Activated T-helper 9 cell treated with anti-CD3 and anti-CD28 coated beads, Interleukin-2, amount 50 U/mL, for 16 hours (primary cell): ENCODE measurements at places on chromosomes 7 and 10.
A peak's percentile ranks its signal among the peaks of the same experiment; 100 is the strongest.

- DNase-seq = peak; percentile 4
Observed at GRCh38 chr7:17994079-17994850, 33.4 kb downstream of the PRPS1L1 start.

DNA sequence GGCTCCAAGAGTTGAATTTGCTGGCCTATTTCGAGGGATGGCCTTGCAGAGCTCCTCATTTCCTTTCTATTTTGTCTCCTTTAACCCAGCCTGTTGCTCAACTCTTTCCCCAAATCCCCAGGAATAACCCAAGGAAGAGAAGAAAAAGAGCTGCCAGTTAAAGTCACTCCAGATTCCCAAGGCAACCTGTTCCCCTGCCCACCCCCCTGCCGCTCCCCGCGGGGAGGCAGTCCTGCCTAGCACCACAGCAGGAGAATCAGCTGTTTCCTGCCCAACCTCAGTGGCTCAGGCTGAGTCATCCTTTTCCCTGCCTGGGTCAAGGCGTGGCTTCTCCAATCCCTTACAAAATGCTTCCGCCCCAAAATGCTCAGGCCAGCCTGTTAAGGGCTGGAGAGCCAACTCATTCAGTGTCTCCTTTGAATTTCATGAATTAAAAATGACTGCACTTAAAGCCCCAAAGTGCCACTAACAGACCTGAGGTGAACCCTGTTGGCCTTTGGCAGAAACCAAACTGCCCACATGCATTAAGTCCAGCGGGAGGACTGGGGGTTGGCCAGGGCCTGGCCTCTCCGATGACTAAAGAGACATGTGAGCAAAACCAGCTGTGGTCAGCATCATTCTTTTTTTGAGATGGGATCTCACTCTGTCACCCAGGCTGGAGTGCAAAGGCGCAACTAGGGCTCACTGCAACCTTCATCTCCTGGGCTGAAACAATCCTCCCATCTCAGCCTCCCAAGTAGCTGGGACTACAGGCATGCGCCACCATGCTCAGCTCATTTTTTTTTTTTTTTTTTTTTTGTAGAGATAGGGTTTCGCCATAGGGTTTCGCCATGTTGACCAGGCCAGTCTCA is 83.2 kb upstream of the KIF5B start:
- DNase-seq = no peak

GRCh38 chr10:79487296-79488194 is 24.8 kb upstream of the EIF5AL1 start:
- no peak for DNase-seq

DNA sequence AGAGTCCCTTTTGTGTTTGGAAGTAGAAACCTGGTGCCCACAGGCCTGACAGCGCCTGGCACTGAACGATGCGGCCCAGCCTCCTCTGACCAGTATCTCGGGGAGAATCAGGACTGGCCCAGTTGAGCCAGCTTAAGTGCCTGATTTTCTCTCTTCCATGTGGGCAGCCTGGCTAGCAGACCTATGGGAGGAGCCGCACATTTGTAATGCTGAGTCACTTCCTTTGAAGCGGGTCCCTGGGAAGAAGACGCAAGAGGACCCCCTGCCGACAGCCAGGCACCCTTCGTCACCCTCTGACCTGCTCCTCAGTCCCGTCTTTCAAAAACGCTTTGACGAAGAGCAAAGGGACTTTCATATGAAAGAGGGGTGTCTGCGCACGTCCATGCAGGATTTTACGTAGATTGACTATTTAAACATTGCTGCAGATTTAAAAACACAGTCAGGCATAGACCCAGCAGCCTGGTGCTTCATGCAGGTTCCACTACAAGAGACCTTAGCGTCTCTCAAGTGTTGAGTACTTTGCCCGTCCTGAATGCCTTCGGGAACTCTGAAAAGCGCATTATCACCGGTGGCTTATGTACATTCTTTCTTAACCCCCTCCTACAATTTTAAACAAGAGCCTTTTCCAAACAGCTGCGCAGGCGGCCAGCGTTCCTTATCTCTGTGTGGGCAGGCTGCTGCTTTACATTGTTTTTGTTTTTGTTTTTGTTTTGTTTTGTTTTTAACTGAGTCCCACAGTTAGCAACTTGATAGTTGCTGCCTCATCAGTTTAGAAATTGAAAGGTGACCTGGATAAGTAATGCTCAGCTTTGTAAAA is 36.5 kb upstream of the AP5Z1 start:
- DNase-seq = no peak

GRCh38 chr7:98199131-98199530 is 12.1 kb upstream of the BHLHA15 start:
- no peak for DNase-seq

DNA sequence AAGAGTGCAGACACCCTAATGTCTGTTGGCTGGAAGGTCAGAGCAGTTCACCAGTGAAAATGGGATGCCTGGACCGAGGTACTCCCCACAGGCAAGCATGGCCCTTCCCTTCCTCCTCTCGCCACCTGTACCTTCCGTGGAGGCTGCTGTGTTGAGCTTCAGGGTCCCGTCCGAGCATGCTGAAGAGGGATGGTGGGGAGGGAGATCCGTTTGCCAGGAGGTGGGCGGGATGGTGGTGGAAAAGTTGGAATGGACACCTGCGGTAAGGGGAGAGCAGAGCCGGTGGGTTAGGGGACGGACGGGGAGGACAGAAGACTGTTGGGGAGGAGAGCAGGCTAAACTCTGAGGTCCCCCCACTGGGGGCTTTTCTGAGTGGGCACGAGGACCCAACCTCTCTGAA is 15.9 kb upstream of the ZNF777 start:
- DNase-seq = no peak

DNA sequence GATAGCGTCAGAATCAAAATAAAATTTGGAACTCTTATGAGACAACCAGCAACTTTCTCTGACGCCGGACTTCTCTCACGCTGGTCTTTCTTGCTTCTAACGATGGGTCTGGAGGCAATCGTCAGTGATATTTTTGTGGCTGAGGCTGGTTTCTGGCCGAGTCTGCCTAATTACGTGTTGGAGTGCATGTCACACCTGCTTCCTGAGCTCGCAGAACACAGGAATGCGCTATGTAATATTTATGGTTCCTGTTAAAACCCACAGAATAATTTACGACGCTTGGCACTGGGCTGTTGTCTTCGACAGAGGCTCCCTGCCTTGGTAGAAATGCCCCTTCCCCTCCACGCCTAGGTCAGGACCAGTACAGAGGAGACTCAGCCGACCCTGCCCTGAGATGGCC is 64.9 kb downstream of the NPTX2 start:
- no peak for DNase-seq

DNA sequence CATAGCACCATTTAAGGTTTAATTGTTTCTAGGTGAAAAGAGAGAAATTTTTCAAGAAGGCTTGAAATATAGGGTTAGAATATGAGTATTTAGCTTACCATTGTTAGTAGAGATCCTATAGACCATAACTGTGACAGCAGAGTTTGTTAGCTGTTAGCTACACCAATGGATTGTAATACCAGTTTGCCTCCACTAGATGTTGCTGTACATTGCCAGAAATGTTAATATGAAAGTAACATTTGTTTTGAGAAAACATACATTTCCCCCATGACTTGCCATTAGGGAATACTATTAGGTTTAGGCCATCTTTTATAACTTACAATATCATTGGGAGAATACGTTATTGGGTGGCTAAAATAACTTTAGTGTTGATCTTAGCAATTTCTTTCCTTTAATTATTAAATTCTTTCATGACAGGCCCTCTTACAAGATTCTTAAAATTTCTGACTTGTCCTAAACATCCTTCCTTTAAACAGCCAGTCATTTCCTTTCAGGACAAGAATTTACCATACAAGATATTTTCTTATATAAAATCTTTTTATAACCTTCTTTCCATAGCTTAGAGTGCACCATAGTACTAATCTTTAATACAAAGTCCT is 39.5 kb downstream of the ZNF117 start:
- no peak for DNase-seq

- no peak for DNase-seq
Observed at GRCh38 chr7:40937879-40938278, 765.0 kb downstream of the INHBA start.

DNA sequence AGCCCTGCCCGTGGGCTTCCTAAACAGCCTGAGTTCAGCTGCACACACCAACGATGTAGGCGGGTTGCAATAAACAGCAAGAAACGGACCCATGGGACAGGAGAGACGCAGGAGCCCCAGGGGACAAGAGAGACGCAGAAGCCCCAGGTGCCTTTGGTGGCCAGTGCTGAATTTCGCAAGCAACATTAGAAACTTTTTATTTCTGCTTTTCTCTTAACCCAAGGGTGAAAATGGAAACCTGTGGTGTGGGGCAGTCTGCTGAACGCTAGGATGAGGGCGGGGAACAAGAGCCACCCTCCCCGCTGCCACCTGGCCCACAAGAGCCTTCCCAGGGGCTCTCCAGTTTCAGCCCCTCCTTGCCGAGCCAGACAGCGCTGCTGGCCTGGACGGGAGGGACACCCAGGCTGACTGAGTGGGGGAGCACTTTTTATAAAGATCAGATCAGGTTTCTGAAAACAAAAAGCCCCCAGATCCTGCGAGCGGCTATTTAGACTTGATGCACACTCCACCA is 20.0 kb upstream of the GPR146 start:
- DNase-seq = no peak

- DNase-seq = no peak
Observed at GRCh38 chr10:14374745-14375445, 44.2 kb upstream of the FRMD4A start.

DNA sequence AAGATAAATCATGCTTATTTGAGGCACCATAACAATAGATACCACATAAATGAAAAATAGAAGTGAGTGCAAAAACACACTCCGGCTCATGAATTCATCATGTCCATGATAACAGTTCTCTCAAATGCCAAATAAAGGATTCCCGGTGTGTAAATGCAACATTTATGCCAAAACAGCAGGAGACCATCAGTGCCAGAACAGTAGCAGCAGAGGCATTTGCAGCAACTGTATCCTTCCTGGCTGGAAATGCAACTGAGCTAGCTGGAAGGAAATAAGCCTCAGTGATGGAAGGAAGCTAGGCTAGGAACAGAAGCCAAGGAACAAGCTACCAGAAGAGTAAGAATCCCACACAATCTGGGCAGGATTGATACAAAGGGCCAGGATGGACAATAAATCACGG is 79.9 kb upstream of the THSD7A start:
- no peak for DNase-seq
